Immature natural killer cell (primary cell): ENCODE measurements at places on chromosomes 11 and 22. TPM values are rescaled to one million over a fixed set of nuclear protein-coding genes. Genes with fewer than 3 reads are reported as not detected.

DNA sequence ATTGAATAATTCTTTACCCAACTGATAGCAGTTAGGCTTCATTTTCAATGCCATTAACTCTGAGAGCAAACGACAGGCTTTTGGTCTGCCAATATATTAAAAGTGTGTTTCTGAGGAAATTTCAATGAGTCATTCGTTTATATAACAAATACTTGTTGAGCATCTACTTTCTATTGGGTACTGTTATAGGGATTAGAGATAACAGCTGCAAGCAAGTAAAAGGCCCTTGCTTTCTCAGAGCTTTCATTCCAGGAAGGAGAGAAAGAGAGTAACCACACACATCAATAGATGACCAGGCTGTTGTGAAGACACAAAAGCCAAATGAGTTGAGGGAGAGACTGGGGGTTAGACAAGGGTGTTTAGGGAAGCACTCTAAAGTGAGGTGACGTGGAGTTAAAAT, 35.7 kb downstream of the CD44 start:
- DNase-seq, result no peak

GRCh38 chr22:25327018-25327755, 107.7 kb downstream of the CRYBB2 start:
- no peak for DNase-seq

GRCh38 chr11:129865701-129866100, 29.7 kb downstream of the NFRKB start:
- no peak for DNase-seq

DNA sequence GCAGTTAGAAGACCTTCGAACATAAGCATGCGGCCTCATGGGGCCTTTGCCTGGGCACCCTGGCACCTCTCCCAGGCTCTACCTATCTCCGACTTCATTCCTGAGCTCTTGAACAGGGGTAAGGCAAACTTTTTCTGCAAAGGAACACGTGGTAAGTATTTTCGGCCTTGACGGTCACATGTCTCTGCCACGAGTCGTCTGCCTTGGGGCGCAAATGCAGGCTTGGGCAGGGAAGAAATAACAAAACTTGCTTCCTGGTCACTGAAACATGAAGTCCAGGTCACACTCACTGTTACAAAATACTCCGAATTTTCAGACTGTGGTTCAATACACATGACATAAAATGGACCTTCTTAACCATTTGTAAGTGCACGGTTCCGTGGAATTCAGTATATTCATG, 3.4 kb upstream of the ASCL2 start:
- no peak for DNase-seq

GRCh38 chr22:42335839-42336378, 65.5 kb upstream of the TCF20 start:
- no peak for DNase-seq

DNA sequence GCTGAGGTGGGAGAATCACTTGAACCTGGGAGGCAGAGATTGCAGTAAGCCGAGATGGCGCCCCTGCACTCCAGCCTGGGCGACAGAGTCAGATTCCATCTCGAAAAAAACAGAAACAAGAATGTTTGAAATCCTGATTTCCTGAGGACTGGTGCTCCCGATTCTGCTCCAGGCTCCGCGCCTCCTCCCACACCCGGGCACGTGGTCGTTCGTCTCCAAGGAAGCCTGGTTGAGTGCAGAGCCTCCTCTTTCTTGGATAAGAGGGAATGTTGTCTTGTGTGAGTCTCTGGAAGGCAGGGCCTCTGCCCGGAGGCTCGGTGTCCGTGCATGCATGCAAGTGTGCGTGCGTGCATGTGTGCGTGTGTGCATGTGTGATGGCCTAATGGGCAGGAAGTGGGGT, 30.1 kb downstream of the BRSK2 start:
- no peak for DNase-seq

DNA sequence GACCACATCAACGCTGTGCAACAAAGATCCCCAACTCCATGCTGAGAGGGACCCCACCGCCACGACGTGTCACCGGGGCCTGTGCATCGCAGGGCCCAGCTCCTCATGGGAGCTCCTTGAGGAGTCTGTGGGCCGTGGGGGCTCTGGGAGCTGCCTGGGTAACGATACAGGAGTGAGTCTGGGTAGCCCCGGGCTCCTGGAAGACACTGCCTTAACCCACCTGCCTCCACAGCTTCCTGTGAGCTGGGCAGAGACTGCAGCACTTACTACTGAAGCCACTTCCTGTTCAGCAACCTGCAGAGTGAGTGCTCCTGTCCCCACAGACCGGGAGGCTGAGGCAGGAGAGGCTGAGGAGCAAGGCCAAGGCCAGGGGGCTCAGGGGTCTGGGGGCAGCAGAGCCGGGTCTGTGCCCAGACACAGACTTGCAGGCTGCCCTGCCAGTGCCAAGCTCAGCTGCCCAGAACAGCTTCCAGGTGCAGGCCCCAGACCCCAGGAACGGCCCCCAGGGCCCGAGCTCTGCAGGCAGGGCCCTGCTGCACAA, 226.7 kb downstream of the BRD1 start:
- no peak for DNase-seq

DNA sequence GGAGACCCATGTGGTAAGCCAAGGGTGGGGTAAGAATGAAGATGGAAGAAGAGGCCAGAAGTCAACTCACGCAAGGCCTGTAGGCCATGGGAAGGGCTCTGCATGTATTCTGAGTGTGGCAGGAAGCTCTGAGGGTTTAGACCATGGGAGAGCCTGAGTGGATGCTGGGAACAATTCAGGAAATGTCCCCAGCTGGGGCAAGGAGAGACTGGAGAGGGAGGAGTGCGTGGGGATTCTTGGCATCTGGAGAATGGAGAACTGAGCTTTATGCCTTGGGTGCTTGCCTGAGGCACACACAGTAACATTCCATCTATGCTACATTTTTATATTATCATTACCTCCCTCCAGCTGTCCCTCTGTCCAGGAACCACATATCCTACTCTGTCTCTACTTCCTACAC, 50.4 kb upstream of the CD82 start:
- DNase-seq, result no peak

GRCh38 chr11:37574361-37574760, 976.3 kb upstream of the RAG2 start:
- no peak for DNase-seq

DNA sequence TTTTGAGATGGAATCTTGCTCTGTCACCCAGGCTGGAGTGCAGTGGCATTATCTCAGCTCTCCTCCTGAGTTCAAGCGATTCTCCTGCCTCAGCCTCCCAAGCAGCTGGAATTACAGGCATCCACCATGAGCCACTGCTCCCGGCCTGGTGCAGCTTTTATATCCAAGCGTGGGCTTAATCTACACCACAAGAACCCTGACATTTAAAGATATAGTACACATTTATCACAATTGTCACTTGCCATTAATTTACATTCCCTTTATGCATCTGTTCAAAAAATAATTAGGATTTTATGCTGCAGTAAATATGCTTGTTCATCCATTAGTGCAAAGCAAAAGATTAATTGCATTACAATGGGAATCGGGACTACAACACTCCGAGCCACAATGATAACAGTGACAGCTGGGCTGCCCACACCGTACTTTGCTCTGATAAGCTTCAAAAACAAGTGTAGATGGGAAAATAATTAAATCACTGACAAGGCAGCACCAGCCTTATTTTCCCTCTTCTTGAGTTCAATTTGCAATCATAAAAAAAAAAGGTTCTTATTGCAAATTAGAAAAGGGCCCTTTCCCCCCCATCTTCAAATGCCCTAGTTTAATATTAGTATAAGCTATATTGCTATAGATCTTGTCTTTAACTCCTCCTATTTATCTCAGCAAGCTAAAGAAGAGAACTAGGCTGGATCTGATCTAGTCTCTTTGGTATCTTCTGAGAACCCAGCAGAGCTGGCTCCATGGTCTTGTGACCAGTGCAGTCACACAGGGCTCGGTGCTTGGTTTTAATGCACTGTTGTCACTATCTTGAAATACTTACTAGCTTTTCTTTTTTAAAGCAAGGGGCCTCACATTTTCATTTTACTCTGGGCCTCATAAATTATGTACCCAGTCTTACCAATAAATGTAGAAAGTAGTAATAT, 206.2 kb upstream of the LRRC4C start:
- no peak for DNase-seq

- DNase-seq, result no peak
Measured at GRCh38 chr11:125376117-125376516, 119.9 kb downstream of the FEZ1 start.

- no peak for DNase-seq
Measured at GRCh38 chr22:33699176-33699575, 221.1 kb downstream of the LARGE1 start.

DNA sequence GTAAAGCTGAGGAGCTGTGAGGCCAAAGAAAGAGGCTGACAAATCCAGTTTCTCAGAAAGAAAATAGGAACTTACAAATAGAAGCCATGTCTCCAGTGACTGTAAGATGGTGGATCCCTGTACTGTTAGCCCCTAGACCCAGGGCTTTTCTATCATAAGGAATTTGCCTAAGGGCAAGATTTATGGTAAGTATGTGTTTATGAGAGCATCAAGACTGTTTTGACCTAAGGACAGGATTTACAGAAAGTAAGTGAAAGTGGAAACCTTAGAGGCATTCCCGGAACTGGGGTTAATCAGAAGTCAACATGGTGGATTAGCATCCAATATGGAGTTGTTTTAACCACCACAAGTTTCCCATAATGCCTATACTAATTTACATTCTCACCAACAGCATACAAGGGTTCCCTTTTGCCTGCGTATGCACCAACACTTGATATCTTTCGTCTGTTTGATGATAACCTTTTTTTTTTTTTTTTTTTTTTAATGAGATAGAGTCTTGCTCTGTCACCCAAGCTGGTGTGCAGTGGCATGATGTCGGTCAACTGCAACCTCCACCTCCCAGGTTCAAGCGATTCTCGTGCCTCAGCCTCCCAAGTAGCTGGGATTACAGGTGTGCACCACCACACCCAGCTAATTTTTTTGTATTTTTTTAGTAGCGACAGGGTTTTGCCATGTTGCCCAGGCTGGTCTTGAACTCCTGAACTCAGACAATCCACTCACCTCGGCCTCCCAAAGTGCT, 40.2 kb downstream of the BIRC2 start:
- no peak for DNase-seq

- DNase-seq, result no peak
Measured at GRCh38 chr11:121478895-121479697, 26.3 kb upstream of the SORL1-AS1 start.

DNA sequence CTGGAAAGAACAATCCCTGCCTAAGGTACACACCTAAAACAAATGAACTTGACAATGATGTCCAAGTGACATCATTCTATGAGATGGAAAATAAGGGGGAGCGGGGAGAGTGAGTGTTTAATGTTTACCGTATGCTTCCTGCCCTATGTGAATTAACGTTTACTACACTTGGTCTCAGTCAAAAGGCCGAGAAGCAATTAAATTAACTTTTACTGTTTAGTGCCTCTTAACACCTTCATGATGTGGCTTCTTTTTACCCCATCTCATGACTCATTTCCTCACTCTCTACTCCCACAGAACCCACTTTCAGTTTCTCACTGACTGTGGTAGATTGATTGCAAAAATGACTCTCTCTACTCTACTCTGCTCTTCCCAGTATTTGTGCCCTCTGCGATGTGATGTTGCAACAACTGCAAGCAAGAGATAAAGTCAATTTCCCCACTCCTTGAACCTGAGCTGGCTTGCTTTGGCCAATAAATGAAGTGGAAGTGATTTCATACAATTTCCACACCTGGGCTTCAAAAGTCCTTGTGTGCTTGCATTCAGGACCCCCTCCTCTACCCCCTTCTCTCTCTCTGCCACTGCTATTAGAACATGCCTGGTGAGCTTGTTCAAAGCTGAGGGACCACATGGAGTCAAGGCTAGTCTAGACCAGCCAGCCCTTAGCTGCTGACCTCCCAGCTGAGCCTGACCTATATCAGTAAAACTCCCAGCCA, 11.6 kb upstream of the ALKBH3 start:
- DNase-seq, result peak; percentile 83

- DNase-seq, result no peak
Measured at GRCh38 chr11:126870021-126870420, 130.5 kb downstream of the KIRREL3 start.

DNA sequence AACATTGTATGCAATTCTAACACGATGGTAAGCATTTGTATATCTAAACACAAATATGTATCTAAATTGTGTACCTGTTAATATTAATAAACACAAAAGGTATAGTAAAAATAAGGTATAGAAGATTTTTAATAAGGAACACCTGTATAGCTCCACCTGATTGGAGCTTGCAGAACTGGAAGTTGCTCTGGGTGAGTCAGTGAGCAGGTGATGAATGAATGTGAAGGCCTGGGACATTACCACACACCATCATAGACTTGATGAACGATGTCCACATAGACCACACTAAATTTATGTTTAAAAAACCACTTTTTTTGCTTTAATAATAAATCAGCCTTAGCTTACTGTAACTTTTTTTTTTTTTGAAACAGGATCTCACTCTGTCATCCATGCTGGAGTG, 97.6 kb upstream of the CLMP start:
- DNase-seq, result no peak

- peak; percentile 90 for DNase-seq
Measured at GRCh38 chr11:128422576-128423370, 164.6 kb downstream of the ETS1 start.

GRCh38 chr22:45910928-45911467, 66.0 kb downstream of the WNT7B start:
- DNase-seq, result no peak

- no peak for DNase-seq
Measured at GRCh38 chr11:115653926-115654325, 149.7 kb upstream of the CADM1 start.

GRCh38 chr11:9538548-9538947, 34.9 kb upstream of the WEE1 start:
- DNase-seq, result no peak

GRCh38 chr11:121595717-121596161, 143.0 kb upstream of the SORL1-AS1 start:
- DNase-seq, result no peak

DNA sequence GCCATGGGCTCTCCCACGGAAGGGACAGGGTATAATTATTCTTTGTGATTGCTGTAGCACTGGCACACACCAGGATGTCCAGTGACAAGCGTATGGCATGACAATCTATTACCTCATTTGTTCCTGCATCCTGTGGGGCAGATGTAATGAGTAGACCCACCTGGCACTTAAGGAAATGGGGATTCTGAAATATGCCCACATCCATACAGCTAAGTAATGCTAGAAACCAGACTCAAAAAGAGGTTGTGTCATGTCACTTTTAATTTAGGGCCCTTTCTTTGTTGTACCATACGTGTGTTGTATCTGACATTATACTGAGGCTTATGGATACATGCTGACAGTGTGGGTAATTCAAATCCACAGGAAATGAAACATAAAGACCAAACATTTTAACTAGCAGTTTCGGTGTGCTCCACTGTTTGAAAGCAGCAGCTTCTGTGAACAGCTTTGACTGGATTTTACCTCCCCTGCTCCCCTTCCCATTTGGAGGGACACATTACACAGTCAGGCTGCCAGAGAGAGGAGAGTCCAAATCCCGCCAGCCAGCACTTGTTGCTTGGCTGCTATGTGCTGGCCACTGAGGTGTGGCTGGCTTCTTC, 21.2 kb downstream of the GRAMD1B start:
- no peak for DNase-seq

The CHEK2 gene
- 10.6 TPM for polyA plus RNA-seq

The OR5W2 gene
- not detected for polyA plus RNA-seq

The RAC2 gene
- polyA plus RNA-seq, result 1,843 TPM

The POU2AF1 gene
- 0.09 TPM for polyA plus RNA-seq

The BACE1-AS gene
- 0.67 TPM for polyA plus RNA-seq

The APOL5 gene
- not detected for polyA plus RNA-seq

The TPBGL gene
- polyA plus RNA-seq, result not detected

The PATE4 gene
- not detected for polyA plus RNA-seq

The KRTAP5-8 gene
- polyA plus RNA-seq, result not detected

The SLC22A6 gene
- polyA plus RNA-seq, result not detected

The OTOG gene
- not detected for polyA plus RNA-seq

The TNNI2 gene
- polyA plus RNA-seq, result 0.54 TPM

The GRAP2 gene
- polyA plus RNA-seq, result 41.7 TPM

The RABL2B gene
- 20.9 TPM for polyA plus RNA-seq

The HBB gene
- polyA plus RNA-seq, result 747 TPM

The ENTHD1 gene
- not detected for polyA plus RNA-seq
